Suppressor macrophage treated with lipopolysaccharide for 1 hour (primary cell): ENCODE measurements at places on chromosomes 4 and X.

DNA sequence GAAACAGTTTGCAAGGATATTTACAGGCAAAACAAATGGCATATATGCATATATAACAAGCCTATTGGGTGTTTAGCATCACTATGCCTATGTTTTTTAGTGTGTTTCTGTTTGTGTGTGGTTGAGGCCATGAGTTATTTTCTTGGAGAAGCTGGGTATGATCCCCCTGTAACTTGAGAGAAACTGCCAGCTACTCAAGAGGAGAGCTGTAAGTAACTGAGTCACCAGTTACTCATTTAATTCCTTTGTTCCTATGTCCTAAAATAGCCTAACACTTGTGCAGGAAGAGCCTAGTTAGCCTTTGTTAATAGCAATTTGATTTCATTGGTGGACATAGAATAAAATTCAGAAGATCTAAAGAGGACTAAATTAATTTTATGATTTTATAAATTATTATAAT lies 79.1 kb downstream of the PWWP3B start:
- DNase-seq, result no peak

DNA sequence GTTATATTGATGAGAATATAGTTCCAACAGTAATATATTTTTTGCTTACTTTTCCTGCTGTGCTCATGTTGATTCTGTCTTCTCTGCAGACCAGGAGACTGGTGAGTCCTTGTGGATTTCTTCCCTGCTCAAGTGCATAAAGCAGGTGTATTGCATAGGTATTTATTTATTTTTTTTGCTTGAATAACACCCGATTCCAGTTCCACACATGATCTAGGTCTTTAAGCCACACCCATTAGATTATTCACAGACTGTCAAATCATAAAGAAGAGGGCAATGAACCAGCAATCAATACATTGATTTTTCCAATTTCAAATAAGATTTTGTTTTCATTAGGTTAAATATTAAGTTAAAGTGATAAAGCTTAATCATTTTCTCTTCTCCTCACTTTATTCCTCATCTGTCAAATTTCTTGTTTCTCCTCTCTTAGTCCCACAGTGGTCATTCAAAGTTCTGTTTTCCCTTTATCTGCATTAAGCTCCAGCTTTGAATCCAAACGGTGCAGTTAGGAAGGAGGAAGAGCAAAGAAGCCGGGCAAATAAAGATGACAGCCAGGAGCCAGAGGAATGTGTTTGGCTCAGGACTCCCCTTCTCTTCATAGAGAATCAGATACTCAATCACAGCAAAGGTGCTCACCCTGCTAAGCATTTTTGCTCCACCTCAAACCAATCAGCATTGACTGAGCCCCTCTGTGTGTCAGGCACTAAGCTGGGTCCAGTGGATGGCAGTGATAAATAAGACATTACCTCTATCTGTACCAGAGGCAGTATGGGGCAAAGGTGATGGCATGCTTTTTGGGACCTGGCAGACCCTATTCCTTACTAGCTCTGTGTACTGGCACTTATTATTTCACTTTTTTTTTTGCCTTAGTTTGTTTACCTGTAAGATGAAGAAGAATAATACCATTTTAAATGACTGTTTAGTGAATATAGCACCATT lies at the start of gene ADH1A:
TSS of gene ADH1A (minus strand) at position 138 of the 939 bp plus-strand sequence. CDS start at position 67, 71 bp downstream.
- no peak for DNase-seq

- no peak for DNase-seq
Measured at GRCh38 chr4:61202638-61203435, 2.7 kb downstream of the ADGRL3 start.

DNA sequence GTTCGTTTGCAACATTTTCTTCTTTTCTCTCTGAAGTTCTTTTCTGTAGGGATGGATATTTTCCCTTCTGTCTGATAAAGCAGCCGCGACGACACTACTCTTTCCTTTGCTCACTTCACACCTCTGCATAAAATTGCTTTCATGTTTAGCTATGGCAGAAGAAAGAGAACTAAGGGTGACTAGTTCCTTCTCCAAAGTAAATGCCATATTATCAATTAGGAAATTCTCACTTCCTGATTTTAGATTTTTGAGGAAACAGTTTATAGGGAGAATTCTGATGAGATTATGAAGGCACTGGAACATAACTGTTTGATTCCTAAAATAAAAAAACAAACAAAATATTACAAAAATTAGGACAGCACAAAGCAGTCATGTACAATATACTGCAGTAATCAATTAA lies 29.2 kb downstream of the FANCB start:
- DNase-seq, result peak; percentile 11

DNA sequence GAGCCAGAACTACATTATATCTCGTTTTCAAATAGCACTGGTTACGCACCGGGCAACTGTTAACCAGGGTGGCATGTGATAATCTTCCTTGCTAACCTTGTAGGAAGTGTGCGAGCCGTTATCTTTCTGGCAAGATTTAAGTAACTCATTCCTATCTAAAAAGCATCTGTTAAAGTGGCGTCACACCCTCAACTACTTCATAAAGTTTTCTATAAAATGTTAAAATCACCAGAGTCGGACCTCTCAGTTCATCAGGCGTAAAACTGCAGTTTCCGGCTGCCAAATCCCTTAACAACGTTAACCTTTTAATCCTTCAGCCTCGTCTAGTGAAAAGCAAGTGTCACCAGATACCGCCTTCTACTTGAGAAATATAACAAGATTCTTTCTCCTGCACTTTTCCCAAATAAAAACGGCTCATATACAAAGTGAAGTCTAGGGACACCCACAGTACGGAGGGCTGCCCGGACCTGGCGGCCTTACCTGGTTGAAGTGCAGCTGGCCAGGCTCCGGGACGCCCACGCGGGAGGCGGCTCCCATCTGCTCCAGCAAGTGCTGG lies 1.2 kb downstream of the SLC39A8 start:
- DNase-seq, result no peak

- DNase-seq, result no peak
Measured at GRCh38 chr4:18247189-18247588, 225.6 kb upstream of the LCORL start.

DNA sequence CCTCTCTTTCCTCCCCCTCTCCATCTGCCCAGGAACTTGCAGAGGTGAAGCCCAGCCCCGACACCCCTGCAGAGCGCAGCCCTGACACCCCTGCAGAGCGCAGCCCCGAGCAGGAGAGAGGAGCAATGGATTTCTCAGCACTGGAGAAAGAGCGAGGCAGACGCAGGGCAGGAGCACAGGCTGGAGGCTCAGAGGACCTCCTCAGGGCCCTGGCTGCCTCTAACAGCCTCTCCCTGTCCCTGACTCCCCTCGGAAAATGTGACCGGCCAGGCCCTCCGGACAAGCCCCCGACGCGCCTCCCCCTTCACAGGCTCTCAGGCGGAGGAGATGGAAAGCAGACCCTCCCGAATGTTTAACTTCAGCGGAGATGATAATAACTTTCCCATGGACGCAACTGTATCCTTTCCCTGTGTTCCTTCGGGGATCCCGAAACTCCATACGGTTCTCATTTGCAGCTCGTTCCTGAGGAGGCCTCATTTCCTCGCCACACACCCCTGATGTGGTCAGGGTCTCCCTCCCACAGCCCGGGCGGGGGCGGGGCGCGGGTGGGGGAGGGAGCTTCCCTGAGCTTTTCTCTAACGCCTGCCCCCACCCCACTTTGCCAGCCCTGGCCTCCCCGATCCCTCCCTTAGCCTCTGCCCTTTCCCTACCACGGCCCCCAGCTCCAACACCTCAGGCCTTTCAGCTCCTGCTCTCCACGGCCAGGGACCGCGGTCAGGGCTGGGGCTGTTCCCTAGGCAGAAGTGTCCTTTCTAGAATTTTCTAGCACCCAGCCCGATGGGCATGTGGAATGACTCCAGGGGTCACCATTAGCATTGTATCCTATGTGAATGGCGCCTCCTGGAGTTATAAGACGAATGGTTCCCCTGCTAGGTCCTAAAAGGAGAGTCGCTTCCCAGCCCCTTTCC lies 201.1 kb upstream of the BCOR start:
- DNase-seq, result no peak

GRCh38 chr4:22477813-22478182 lies 38.1 kb downstream of the ADGRA3 start:
- no peak for DNase-seq

- DNase-seq, result no peak
Measured at GRCh38 chr4:162154862-162155540, 8.8 kb downstream of the FSTL5 start.

GRCh38 chr4:148065075-148065474 lies 333.2 kb downstream of the ARHGAP10 start:
- DNase-seq, result peak; percentile 30

GRCh38 chrX:19382555-19383145 lies 38.9 kb downstream of the PDHA1 start:
- peak; percentile 71 for DNase-seq

DNA sequence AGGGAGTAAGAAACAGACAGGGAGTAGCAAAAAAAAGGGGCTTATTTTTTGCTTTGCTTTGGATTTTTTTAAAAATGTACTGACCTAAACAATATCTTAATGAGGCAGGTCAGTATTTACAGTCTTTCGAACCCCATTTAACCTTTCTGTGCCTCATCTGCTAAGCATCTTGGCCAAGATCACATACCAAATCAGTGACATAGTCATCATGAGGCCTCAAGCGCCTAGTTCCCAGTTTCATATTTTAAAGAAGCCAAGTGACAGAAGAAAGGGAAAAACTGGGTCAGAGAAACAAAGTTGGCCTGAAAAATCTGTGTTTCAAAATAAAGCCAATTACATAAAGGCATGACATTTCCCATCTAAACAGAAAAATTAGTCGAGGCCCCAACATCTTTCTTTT lies 94.6 kb upstream of the WDR44 start:
- DNase-seq, result no peak

- no peak for DNase-seq
Measured at GRCh38 chr4:76155979-76156378, 7.8 kb upstream of the NUP54 start.

DNA sequence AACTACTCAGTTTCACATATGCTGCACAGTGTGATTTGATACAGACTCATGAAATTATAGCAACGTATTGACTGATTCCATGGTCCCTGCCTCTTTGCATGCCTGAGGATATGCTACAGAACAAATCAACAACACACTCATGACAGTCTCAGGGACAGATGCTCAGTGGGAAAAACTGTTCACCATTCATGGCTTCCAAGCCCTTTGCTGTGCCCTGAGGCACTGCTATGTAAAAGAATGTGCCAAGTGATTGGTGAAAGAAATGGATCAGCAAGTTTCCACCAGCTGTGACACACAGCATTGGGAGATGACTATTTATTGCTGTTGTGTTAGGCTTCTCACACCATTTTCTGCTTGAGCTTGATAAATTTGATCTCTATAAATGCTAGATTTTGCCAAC lies 825.6 kb upstream of the INTU start:
- DNase-seq, result no peak

DNA sequence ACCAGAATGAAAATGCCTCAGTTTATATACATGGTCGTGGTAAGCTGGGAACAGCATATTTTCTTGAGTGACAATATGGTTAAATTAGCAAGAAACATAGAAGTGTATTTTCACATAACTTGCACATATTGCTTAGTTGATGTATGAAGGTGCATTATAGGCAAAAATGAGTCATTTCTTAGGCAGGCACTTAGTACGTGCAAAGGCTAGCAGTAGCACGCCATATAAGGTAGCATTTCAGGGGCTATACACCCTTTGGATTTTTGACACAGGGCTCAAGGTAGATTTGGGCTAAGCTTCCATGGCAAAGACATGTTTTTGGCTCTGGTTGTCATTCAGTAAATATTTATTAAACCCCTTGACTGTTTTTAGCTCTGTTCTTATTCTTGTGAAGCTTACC lies 33.1 kb downstream of the PCDH7 start:
- no peak for DNase-seq
